ENCODE measurements at places on chromosomes 5 and 9.

- DNase-seq: no peak
These were observed 100.4 kb downstream of the IRX2 start for GRCh38 chr5:2651116-2651515.

DNA sequence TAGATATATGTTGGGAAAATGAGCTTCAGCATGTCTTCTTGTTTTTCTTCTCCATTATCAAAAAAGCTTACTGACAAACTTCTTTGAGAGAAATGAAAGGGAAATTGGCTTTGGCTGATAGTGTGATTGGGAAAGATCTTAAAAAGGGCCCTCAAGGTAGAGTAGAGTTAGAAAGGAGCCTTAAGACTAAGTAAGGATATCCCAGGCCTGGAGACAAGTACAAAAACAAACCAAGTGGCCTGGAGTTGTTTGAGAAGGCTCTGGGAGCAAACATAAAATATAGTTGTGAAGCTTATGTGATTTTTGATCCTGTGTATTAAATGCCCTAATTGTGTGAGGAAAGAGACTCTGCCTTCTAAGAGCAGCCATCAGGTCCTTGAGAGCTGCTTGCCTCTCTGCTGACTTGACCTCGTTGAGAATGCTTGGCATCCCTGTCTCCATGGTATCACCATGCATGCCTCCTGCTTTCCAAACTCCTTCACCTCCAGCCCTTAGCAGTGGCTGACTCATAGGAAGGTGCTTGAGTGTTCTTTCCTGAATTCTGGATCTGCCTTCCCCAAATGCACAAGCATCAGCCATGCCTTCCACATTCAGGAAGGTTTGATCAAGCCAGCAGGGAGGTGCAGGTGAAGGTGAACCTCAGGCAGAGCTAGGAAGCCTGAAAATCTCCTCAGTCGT lies 78.9 kb downstream of the SMARCA2 start:
- no peak for DNase-seq

DNA sequence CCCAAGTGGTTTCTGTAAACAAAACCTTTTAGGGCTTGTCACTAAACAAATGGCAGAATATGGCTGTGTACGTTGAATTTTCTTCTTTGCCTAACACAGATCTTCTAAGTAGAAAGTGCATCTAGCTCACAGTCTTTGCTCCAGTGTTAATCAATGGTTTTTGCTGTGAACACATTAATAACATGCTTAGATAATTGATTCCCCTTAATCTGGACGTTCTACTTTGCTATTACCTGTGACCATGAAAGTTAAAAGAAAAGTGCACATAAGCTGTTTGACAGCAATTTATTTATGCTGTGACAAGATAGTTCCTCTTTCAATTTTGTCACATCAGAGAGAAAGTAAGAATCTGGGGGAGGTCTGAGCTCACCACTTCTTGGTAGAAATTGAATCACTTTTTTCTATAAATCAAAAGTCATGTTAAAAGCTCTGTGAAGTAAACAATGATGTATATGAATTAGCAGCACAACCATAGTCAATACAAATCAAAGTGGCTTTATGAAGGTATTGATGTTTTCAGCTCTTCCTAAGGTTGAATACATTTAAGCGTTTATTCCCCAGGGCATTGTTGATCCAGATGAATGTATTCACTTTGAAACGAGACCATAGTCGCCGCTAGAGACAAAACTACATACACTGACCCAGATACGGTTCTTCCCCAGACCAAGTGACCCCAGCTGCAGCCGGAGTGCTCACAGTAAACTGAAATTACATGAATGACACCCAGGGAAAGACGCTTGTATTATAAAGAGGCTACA lies 174.6 kb upstream of the ZNF608 start:
- no peak for DNase-seq

- DNase-seq: no peak
These were observed 113.5 kb downstream of the FEM1C start for GRCh38 chr5:115431116-115431515.

- DNase-seq: no peak
These were observed 123.2 kb downstream of the ZNF608 start for GRCh38 chr5:124623265-124623664.

GRCh38 chr9:126893079-126893478 lies 21.5 kb upstream of the RALGPS1 start:
- DNase-seq: no peak

GRCh38 chr9:91489361-91489899 lies 65.8 kb upstream of the NFIL3 start:
- DNase-seq: no peak

DNA sequence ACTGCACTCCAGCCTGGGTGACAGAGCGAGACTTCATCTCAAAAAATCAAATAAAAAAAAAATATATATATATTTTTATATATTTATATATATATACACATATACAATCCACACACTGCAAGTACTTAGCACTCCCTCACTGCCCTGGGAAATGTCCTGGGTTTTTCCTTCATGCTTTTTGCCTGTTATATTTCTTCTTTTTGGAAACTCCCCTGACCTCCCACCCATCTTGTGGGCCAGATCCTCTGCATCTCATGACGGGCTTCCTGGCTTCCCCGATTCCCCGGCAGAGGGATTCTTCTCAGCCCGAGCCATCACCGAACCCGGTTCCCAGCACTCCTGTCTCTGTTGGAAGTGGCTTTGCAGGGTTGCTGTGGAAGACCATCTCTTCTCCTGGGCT lies 39.5 kb upstream of the NCS1 start:
- DNase-seq: no peak

DNA sequence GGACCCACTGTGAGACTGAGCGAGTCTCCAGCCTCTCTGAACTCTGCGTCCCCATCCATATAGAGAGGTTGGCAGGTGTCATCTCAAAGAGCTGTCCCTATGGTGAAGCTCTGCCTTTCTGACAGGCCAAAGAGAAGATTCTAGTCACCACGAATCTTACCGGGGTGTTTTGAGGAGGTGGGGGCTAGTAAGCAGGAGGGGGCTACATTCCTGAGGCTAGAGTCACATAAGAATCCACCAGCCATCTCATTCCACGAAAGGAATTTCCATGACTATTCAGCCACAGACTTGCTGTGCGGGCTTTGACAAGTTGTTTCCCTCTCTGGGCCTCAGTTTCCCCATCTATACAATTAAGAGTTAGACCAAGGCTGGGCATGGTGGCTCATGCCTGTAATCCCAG lies 16.3 kb downstream of the PDGFRB start:
- DNase-seq: no peak

DNA sequence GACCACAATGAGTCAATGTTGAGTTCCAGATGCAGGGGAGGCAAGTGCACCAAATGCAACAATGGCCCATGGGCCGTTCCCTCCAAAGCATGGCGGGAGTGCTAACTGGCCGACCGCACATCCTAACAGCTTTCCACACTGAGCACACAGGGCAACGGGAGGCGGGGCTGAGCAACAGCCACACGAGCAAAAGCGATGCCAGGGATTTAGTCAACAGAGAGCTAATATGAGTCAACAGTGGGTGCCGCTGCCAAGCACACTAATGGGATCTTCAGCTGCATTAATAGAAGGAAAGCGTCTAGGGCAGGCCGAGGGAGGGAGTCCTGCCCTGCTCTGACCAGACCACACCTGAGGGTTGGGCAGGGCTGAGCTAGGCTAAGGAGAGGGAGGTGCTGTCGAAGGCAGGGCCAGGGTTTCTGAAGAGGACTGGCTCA lies 4.6 kb downstream of the EPB41L4B start:
- no peak for DNase-seq

DNA sequence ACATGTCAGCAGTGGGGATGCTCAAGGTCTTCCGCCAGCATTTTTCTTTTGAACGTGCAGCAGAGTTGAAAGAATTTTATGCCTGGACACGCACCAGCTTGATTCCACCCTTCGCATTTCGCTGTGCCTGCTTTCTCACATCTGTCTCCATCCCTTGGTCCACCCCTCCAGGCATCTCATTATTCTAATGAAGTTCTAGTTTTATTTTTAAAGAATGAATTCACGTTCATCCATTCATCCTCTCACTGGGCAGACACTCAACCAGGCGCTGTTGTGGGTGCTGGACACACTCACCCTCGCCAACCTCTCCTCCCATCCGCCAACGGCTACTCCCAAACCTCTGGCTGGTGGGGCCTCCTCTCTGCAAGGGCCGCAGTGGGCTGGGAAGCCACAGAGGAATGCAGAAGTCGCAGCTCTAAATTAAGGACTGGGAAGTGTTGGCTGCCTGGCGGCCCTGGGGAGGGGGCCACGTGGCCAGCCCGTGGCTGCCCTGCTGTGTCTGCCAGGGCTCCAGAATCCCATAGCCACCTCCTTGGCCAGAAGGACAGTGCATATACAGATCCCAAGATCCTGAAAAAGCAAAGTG lies 6.7 kb downstream of the SUSD3 start:
- DNase-seq: no peak

- DNase-seq: no peak
These were observed 197.8 kb downstream of the TTLL11 start for GRCh38 chr9:121895358-121895757.

GRCh38 chr5:64364426-64364825 lies 141.4 kb upstream of the RGS7BP start:
- no peak for DNase-seq

GRCh38 chr5:50623666-50624065 lies 42.8 kb upstream of the PARP8 start:
- no peak for DNase-seq

DNA sequence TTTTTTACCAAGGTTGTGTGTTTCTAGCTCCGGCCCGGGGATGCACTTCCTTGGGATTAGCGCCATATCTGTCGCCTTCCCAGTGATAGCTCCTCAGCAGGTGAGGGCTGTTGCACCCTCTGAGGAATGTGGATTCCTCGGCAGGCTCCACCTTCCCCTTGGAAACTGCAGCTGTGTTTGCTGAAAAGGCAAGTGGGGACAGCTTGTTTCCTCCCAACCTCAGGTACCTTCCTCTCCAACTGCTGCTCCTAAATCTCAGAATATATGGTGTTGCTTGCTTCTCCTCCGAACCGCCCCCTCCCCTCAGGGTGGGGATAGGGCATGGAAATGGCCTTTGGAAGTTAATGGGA lies 1.3 kb downstream of the SLC1A1 start:
- DNase-seq: no peak

DNA sequence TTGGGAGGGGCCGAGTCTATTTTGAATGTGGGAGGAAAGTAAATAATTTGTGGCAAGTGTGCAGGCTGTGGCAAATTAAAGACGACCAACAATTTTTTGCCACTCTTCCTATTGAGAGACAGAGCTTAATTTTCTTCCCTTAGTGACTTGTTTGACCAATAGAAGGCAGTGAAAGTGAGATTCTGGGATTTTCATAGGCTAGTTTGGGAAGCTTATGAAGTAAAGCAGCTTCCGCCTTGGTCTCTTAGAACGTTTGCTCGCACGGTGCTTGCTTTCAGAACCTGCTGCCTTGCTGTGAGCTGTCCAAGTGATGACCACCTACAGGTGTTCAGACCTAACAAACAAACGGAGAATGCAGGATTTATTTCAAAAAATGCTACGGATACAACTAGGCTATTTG lies 6.7 kb upstream of the OR1N2 start:
- DNase-seq: no peak
